ENCODE measurements at places on chromosomes 5 and 9. TPM values are rescaled to one million over a fixed set of nuclear protein-coding genes. Genes with fewer than 3 reads are reported as not detected.

- H3K4me1 ChIP-seq, result no peaks in the 10 kb centered on the region
- no peak overlapping the region for H3K27ac ChIP-seq
- H3K4me3 ChIP-seq, result no peak overlapping the region
- H3K36me3 ChIP-seq, result no peaks in the 10 kb centered on the region
Observed at GRCh38 chr9:108801949-108802348, 53.8 kb downstream of the ACTL7B start.

- peaks cover 20% of the 10 kb centered on the region for H3K4me1 ChIP-seq
- no peaks in the 10 kb centered on the region for H3K36me3 ChIP-seq
- DNase-seq, result no peak
- H3K27me3 ChIP-seq, result peaks cover 11% of the 10 kb centered on the region
- H3K4me3 ChIP-seq, result peak overlapping the region; percentile 87
Observed at GRCh38 chr5:119453040-119453373, 710 bp downstream of the HSD17B4 start.

DNA sequence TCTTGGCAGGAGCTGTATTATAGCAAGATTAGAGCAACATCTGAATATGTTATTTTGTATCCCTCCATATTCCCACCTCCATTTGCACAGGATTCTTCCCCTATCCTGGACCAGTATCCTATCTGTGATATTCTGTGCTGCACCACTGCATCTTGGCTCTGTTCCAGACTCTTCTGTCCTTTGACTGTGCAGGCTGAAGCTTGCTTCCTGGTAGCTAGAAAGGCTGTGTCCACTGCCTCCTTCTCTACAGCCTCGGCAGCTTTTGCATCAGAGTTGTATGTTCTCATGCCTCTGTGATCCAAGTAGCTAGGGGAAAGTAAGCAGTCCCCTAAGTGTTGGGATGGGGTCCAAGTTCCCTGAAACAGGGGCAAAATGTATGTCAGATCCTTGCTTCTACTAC, 104.1 kb downstream of the GAS1 start:
- no peak overlapping the region for H3K27ac ChIP-seq
- no peak overlapping the region for H3K4me3 ChIP-seq
- H3K4me1 ChIP-seq, result no peaks in the 10 kb centered on the region
- no peaks in the 10 kb centered on the region for H3K36me3 ChIP-seq
- no peaks in the 10 kb centered on the region for H3K27me3 ChIP-seq

GRCh38 chr9:126472948-126473298, 140.8 kb upstream of the LMX1B start:
- H3K27ac ChIP-seq, result no peak overlapping the region
- H3K27me3 ChIP-seq, result peaks cover 62% of the 10 kb centered on the region
- H3K4me3 ChIP-seq, result no peak overlapping the region
- no peaks in the 10 kb centered on the region for H3K36me3 ChIP-seq
- H3K4me1 ChIP-seq, result peaks cover 45% of the 10 kb centered on the region
- no peak for DNase-seq

- no peak overlapping the region for H3K27ac ChIP-seq
- no peak overlapping the region for H3K4me3 ChIP-seq
- H3K36me3 ChIP-seq, result no peaks in the 10 kb centered on the region
Observed at GRCh38 chr9:87667164-87667738, 58.7 kb upstream of the CTSL start.

DNA sequence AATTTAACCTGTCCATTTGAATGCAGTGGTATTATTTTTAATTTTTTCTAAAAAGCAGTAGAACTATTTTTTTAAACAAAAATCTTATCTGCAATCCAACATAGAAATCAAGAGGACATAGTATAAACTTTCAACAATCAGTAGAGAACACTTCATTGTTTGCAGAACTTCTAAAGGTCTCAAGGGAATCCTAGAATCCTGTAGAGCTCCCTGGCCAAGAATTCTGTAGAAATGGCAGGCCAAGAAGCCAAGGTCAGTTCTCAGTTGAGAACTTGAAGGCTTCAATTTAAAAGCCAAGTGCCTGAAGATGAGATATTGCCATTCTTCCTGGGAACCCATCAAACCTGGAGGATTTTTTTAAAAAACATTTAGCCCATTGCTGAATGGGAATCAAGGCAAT, 199.2 kb upstream of the KLF4 start:
- no peak overlapping the region for H3K4me3 ChIP-seq
- H3K4me1 ChIP-seq, result no peaks in the 10 kb centered on the region
- DNase-seq, result no peak
- H3K36me3 ChIP-seq, result no peaks in the 10 kb centered on the region
- H3K27me3 ChIP-seq, result no peaks in the 10 kb centered on the region

Gene CEP72
- total RNA-seq, result 24.2 TPM

DNA sequence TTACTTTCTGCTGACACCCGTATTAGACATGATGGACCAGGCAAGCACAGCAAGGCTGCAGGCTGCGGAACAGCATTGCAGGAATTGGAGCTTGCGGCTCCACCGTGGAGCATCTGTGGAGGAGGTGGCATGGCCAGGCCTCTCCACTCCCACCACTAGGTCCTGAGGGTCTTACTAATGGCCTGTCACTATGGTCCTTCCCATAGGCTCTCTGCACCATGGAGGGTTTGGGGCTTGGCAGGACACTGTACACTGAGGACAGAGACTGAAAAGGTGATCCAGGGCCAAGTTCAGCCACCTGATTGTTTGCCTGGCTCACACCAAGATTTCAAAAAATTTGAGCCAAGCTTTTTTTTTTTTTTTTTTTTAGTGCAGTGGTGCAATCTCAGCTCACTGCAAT, 14.3 kb upstream of the ZBTB43 start:
- H3K4me3 ChIP-seq, result no peak overlapping the region
- H3K4me1 ChIP-seq, result peaks cover 11% of the 10 kb centered on the region
- H3K36me3 ChIP-seq, result no peaks in the 10 kb centered on the region
- DNase-seq, result no peak
- H3K27me3 ChIP-seq, result peaks cover 56% of the 10 kb centered on the region
- H3K27ac ChIP-seq, result no peak overlapping the region

DNA sequence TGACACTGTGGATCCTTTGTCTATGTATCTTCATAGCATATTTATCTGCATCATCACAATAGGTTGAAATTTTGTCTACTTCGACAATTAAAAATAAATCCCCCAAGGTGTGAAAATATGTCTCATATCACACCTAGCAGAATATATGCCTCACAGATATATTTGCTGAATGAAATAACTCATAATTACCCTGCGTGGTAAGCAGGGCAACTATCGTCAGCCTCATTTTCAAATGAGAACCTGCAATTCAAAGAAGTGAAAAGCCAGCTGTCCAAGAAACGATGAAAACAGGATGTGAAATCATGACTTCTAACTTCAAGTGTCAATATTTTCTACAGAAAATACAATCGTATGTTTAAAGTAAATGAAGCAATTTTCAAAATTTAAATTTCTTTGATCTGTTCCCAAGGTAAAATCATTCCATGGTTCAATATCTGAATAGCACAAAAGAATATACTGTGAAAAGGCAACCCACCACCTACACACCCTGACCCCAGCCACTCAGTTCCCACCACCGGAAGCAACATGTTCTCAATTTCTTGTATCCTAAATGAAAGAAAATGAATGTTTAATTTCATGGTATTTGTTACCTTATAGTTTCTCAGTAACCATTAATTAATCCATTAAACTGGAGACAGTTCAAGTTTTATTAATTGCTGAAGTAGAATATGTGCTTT, 57.1 kb downstream of the TBCA start:
- no peak for DNase-seq
- H3K27me3 ChIP-seq, result no peaks in the 10 kb centered on the region
- peak overlapping the region; percentile 61 for H3K27ac ChIP-seq
- no peak overlapping the region for H3K4me3 ChIP-seq
- H3K4me1 ChIP-seq, result peaks cover 14% of the 10 kb centered on the region
- H3K36me3 ChIP-seq, result peaks cover 3% of the 10 kb centered on the region

DNA sequence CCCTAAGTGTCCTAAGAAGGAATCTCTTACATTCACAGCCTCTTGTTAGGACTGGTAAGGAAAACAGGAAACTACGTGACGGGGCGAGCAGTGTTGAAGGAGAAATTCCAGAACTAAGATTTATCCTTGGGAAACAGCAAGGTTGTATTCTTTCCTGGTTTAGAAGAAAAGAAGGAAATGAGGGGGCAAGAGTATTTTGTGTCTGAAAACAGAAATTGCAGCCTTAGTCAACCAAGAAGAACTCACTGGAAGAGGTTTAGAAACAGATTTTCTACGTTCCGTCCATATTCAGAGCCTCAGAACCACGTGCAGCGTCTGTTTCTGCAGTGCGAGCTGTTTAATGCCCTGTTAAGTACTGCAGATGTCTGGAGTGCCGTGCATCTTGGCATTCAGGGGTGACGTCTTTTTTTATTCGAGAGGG, 75.2 kb downstream of the GOLPH3 start:
- H3K4me3 ChIP-seq, result no peak overlapping the region
- H3K4me1 ChIP-seq, result no peaks in the 10 kb centered on the region
- no peaks in the 10 kb centered on the region for H3K27me3 ChIP-seq
- no peak overlapping the region for H3K27ac ChIP-seq
- no peak for DNase-seq
- peaks cover 23% of the 10 kb centered on the region for H3K36me3 ChIP-seq

Gene CCDC183
- total RNA-seq, result 0.96 TPM

Gene MYORG
- 4.7 TPM for total RNA-seq

DNA sequence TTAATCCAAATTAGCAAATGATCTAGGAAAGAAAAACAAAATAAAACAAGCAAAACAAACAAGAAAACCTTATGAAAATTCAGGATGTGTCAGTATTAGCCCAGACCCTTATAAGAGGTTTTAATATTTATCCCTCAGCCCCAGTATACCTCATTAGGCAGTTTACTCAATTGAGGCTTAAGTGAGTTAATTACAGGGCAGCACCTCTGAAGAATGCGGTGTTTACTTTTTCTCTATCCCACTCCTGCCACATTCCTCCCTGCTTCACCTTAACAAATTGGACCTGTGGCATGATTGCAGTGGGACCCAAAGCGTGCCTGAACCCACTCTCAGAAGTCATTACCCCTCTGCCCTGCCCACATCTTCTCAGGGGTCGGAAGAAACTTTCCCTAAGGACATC, 67.1 kb downstream of the SIL1 start:
- no peak for DNase-seq
- H3K27ac ChIP-seq, result no peak overlapping the region
- H3K4me1 ChIP-seq, result no peaks in the 10 kb centered on the region
- no peaks in the 10 kb centered on the region for H3K36me3 ChIP-seq
- H3K27me3 ChIP-seq, result no peaks in the 10 kb centered on the region

Gene NR5A1
- total RNA-seq, result not detected

Gene CETN3
- total RNA-seq, result 33.4 TPM

Gene UBE2B
- total RNA-seq, result 116 TPM

- H3K36me3 ChIP-seq, result no peaks in the 10 kb centered on the region
- peak overlapping the region; percentile 57 for H3K4me3 ChIP-seq
- peaks cover 65% of the 10 kb centered on the region for H3K27me3 ChIP-seq
- peak; percentile 62 for DNase-seq
- peaks cover 18% of the 10 kb centered on the region for H3K4me1 ChIP-seq
Observed at GRCh38 chr9:92808726-92809451, 44.3 kb upstream of the BICD2 start.

Gene FAM200C
- total RNA-seq, result 0.95 TPM

Gene CEL
- total RNA-seq, result 1.4 TPM

Gene LHX6
- total RNA-seq, result not detected

- H3K27me3 ChIP-seq, result no peaks in the 10 kb centered on the region
- H3K4me1 ChIP-seq, result no peaks in the 10 kb centered on the region
- no peaks in the 10 kb centered on the region for H3K36me3 ChIP-seq
- no peak overlapping the region for H3K27ac ChIP-seq
Observed at GRCh38 chr9:72978744-72979143, 25.9 kb upstream of the ALDH1A1 start.

- peaks cover 27% of the 10 kb centered on the region for H3K4me1 ChIP-seq
- peak; percentile 22 for DNase-seq
- H3K36me3 ChIP-seq, result peaks cover 5% of the 10 kb centered on the region
- no peak overlapping the region for H3K4me3 ChIP-seq
- H3K27me3 ChIP-seq, result no peaks in the 10 kb centered on the region
- H3K27ac ChIP-seq, result no peak overlapping the region
Observed at GRCh38 chr5:10701567-10702039, 59.4 kb downstream of the DAP start.

GRCh38 chr5:91946870-91947269, 563.8 kb upstream of the ARRDC3 start:
- H3K4me3 ChIP-seq, result no peak overlapping the region
- no peaks in the 10 kb centered on the region for H3K27me3 ChIP-seq
- H3K4me1 ChIP-seq, result no peaks in the 10 kb centered on the region
- no peaks in the 10 kb centered on the region for H3K36me3 ChIP-seq

Gene APBB3
- total RNA-seq, result 23.7 TPM
